ENCODE measurements at places on chromosomes 13 and 19.
A peak's percentile ranks its signal among the peaks of the same experiment; 100 is the strongest.

GRCh38 chr13:94243551-94243950, 235.9 kb downstream of the DCT start:
- no peak for DNase-seq

- peak; percentile 52 for DNase-seq
Observed at GRCh38 chr13:45194081-45194939, 6.5 kb downstream of the KCTD4 start.

DNA sequence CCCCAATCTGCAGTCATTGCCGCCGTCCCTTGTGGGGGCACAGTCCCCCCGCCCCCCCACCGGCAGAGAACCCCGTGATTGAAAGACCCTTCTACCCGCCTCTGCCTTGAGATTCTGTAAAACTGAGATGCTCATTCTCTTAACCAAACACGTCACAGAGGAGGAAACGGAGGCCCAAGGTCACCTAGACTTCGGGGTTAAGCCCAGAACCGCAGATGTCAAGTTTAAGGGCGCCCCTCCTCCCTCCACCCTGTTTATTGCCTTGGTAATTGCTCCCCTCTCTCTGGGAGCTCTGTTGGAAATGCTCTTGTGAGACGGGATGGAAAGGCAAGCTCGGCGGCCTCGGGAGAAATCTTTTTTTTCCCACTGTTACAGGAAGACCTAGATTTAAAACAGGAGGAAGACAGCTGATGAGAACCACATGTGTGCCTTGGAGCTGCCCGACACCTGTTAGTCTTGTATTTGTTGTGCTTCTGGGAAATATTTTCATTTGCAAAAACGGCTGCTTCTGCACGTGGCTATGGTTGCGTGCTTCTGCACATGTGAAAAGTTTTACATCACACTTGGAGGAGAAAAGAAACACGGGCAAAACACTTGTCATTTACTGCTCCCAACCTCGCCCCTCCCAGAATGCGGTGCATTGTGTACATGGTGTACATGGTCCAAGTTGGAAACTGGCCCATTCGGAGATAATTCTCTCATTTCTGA, 1.1 kb upstream of the MED26 start:
- DNase-seq = no peak

GRCh38 chr13:104701591-104701990, 1635.4 kb upstream of the SLC10A2 start:
- no peak for DNase-seq

Data from amygdala (tissue), 56 donors.